ENCODE measurements at places on chromosomes 6 and 20. TPM values are rescaled to one million over a fixed set of nuclear protein-coding genes. Genes with fewer than 3 reads are reported as not detected.

- no peak for DNase-seq
Measured at GRCh38 chr6:130796313-130796905, 30.8 kb upstream of the SMLR1 start.

DNA sequence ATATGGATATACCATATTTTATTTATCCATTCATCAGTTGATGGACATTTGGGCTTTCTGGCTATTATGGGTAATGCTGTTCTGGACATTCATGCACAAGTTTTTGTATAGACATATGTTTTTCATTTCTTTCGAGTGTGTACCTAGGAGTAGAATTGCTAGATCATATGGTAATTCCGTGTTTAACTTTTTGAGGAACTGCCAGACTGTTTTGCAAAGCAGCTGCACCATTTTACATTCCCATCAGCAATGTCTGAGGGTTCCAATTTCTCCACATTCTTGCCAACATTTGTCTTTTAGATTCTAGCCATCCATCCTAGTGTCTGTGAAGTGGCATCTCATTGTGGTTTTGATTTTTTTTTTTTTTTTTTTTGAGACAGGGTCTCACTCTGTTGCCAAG, 20.8 kb downstream of the SRC start:
- no peak for DNase-seq

DNA sequence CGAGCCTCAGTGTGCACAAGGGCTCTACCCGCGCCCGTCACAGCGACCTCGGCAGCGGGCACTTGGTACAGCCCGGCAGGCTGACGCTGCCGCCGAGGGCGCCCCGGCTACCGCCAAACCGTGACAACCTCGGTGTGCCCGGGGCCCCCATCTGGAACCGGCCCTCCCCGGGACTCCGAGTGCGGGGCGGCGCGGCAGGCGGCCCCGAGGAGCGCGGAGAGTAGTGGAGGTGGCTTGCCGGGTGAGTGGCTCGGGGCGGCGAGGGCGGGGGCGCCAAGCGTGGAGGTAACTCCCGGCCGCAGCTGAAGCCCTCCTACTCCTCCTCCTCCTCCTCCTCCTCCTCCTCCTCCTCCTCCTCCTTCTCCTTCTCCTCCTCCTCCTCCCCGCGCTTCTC, at the start of gene ISM1:
ISM1 (plus strand) TSS at position 371 of the 394 bp plus-strand sequence. CDS start 503 bp downstream, outside the sequence.
- no peak for DNase-seq

SLC35D3 gene
- not detected for polyA plus RNA-seq
